NCI-H2029 treated with DMSO at 0.1 percent for 48 hours (cell line): ENCODE measurements at places on chromosomes 1 and 21.

DNA sequence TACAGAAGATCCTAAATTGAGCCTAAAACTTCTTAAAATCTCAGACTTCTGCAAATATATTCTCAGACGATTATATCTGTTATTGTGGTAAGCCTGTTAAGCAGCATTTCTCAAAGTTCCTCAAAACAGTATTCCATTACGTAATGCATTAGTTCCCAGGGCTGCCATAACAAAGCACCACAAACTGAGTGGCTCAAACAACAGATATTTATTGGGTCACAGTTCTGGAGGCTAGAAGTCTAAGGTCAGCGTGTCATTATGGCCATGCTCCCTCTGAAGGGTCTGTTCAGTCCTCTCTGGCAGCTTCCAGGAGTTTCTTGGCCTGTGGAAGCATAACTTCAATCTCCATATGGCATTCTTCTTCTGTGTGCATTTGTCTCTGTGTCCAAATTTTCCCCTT lies 103.5 kb upstream of the ST6GALNAC5 start:
- no peak for DNase-seq

DNA sequence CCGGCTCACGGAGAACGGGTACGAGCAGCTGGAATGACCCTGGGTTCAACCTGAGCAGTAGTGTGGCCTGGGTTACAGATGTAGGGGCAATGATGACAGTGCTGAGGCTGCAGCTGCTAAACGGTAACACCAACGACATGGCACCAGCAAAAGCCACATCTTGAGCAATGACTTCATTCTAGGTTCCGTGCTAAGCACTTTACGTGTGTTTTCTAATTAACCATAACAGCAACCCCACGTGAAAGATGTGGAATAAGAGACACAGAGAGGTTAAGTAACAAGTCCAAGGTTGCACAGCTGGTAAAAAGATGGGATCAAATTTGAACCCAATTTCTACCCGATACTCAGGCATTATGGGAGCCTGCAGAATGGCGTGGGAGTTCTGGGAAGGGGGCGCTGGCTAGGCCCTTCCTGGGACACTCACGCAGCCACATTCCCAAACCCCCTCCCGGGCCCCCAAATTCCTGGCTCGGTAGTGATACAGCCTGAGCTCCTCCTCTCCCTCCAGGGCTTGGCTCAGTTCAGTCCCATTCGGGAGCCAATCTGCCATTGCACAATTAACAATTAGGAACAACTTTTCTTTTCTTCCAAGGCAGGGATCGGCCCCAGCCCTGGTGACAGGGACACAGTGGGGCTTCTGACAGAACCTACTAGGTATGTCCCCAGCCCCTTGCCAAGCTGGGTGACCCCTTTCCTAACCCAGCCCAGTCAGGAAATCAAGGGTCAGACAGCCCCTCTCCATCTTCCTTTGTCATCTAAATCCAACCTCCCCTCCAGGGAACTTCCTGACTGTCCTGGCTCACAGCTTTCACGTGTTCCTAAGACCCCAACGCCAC lies 23.8 kb upstream of the ECE1 start:
- DNase-seq, result no peak

- DNase-seq, result no peak
Observed at GRCh38 chr1:29412591-29412990, 176.3 kb downstream of the PTPRU start.

DNA sequence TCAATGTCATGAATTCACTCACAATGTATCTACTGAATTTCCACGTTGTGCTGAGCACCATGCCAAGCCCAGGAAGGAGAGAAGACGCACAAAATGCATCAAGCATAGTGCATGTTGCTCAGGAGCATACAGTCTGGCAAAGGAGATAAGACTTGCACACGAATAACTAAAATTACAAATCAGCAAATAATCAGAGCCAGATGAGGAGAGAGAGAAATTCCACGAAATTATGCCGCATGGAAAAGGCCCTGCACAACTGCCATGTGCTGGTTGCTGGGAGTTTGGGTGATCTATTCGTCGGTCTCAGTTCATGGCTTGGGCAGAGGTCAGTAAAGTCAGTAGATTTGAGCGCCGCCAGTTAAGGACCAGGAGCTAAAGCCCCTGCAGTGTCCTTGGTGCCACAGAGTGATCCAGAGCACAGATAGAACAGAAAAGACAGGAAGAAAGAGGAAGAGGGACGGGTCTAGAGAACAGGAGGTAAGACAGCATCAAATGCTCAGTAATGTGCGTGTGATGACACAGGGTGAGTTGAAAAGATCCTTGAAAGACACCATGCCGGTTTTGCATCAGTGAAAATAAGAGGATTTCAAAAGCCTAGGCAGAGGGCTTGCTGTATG lies 55.1 kb upstream of the ZNF281 start:
- no peak for DNase-seq

DNA sequence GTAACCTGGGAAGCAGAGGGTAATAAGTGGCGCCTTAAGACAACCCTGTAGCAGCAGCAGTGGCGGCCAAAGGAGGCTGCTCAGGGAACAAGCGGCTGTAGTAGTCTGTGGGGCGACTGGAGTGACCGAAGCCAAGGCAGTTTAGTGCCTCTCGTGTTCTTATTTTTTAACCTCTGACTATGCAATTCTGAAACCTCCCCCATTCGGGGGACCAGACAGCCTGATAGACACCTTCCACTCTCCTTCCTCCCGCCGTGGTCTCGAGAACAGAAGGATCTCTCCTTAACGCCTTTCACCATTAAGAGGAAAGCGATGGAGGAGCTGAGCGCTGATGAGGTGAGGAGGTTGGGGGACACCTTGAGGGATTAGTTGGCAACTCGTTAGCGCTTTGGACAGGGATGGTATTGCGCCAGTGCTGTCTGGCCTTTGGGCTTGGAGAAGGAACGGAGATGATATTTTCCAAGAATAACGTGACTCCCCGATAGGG lies 644 bp downstream of the UBE4B start:
- DNase-seq, result no peak

GRCh38 chr1:111334169-111334568 lies 43.5 kb downstream of the CHIA start:
- peak; percentile 29 for DNase-seq

- no peak for DNase-seq
Observed at GRCh38 chr1:71640116-71640515, 559.3 kb upstream of the ZRANB2 start.

DNA sequence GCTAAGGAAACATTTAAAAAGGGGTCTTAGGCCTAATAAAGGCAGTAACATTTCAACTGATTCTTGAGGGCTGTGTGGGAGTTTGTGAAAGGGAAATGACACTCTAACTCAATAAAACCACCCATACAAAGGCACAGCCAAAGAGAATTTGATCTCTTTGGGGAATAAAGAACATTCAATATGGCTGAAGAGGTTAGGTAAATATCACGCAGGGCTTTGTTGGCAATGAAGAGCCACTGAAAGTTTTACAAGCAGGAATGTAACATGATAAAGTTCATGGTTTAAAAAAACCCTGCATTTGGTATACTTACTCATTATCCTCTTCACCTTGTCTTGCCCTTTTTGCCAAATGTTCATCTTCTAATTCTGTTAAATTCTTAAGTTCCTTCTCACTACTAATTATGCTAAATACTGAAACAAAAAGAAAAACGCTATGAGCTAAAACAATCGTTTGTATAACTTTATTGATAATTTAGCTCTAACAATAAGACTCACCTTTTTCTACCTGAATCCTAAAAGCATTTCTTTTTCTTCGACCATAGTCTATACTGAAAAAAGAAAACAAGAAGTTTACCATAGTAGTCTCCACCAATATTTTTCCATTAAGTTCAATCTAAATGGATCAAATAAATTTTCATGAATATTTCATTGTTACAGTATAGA lies 12.5 kb downstream of the NVL start:
- DNase-seq, result peak; percentile 77
